Colonic mucosa (tissue), 4 donors: ENCODE measurements at places on chromosomes 1 and 21.

DNA sequence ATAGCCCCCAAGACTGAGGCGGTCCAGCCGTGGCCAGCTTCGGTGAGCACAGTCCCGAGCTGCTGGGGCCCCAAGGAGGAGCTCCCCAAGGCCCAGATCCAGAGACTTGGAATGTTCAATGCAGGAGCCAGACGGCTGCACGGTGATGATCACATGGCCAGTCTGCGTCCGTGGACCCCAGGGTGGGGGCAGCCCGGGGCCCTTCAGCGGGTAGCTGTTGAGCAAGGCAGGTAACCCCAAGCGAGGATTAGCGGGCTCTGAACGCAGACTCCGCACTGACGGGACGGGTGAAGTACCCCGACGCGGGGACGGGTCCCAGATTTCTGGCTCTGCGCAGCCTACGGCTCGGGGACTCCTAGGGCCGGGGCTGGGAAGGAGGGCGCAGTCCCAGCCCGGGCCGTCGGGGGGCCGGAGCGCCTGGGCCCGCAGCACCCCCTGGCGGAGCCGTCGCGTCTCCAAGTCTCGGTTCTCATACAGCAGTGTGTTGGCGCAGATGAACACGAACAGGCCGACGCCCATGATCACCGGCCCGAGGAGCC lies 2.7 kb downstream of the TMEM200B start:
- peak; percentile 56 for DNase-seq

DNA sequence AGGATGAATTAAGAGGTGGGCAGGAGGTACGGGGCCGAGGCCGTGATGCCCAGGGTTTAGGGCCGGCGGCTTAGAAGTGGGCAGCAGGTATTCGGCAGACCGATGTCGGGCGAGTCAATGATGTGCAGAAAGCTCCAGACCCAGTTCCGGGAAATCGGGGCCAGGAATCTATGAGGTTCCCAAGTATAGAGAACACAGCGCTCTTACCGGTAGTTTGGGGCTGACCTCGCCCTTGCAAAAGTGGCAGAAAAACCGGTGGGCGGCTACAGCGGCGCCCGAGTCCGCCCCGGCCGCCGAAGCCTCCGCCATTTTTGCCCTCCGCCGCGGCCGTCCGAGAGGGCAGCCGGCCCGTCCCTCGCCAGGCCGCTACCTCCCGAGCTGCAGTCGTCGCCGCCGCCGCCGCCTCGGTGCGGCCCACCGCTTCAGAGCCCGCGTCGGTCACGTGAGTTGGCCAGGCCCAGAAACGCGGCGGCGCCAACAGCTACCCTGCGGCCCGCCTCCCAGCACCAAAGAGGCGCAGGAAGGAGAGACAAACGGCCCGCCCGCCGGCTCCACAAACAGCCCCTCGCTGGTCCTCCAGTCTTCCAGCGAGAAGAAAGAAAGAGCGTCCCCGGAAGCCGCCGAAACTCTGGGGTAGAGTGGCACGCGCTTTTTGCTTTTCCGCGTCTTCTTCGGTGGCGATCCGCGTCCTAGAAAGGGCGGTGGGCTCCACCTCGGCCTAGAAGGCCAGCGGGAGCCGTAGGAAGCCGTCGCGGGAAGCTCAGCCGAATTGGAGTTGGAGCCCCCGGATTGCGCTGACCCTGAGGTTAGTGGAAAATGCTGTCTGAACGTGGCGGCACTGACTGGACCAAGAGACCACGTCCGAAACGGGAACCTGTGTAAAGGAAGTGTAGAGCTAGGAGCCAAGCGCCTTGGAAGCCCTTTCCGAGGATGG lies at the start of the genes POLR3C and RNF115:
Gene POLR3C (plus strand): TSS at position 636 of the 934 bp plus-strand sequence. CDS start 1,577 bp downstream, outside the sequence.
Gene RNF115 (minus strand): TSS at position 531 of the 934 bp plus-strand sequence. CDS start 222 bp downstream, at position 309.
- DNase-seq: peak; percentile 91

DNA sequence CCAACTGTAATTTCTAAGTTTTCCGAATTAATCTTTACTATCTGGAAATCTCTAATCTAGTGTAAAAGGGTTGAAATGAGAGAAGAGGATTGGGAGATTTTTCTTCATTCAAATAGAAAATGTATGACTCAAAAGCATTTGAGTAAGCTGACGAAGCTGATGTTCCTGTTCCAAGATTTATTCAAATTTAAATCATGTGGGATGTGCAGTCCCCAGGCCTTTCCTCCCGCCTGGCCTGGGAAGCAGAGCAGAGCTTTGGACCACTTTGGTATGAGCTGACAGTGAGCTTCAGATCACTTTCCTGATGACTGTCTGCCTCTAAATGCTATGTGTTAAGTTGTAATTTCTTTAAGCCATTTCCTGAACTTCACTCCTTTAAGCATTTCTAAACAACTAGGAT lies 192.0 kb downstream of the DHRS3 start:
- DNase-seq: no peak

GRCh38 chr1:62882201-62883104 lies 98.5 kb downstream of the ATG4C start:
- DNase-seq: no peak
